ENCODE measurements at places on chromosomes 12 and 14.

DNA sequence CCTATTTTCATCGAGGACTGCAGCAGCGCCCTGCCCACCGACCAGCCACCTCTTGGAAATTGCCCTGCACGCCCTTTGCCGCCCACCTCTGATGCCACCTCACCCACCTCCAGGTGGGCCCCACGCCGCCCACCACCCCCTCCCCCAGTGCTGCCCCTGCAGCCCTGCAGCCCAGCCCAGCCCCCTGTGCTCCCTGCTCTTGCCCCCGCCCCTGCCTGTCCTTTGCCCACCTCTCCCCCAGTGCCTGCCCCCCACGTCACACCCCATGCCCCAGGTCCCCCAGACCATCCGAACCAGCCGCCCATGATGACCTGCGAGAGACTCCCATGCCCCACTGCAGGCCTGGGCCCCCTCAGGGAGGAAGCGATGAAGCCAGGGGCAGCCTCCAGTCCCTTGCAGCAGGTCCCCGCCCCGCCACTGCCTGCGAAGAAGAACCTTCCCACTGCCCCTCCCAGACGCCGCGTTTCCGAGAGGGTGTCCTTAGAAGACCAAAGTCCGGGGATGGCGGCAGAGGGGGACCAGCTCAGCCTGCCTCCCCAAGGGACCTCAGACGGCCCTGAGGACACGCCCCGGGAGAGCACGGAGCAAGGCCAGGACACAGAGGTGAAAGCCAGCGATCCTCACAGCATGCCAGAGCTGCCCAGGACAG lies 96.5 kb downstream of the LGMN start:
- DNase-seq: no peak

DNA sequence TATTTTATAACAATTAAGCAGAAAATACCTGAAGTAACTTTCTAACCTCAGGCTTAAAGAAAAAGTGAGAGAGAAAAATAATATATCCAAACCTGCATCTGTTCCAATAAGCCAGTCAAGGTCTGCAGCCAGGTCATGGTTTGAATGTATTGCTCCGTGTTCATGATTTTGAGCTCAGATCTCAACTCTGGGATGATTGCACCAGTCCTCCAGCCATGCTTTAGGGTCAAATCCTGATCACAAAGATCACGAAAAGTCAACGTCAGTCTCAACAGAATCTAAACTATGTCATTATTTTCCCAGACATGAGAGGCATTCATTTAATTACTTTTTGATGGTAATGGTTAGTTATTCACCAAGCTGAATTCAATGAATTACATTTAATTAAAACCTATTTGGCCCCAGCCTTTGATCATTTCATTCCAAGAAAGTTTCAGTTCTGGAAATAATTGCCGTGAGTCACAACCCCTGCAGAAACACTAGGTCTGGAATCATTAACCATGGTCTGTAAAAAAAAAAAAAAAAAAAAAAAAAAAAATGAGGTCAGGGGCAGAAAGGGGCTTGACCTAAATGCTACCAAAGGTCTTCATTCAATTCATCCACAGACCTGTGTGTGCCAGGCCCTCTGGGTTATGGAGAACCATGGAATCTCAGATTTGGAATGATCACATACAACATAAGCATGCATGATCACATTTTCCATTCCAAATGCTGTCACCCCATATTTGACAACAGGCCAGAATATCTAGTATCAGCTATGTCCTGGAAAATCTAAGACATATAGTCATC lies 55.6 kb downstream of the NT5DC3 start:
- DNase-seq: no peak

GRCh38 chr12:112539221-112539620 lies 120.5 kb downstream of the PTPN11 start:
- no peak for DNase-seq

DNA sequence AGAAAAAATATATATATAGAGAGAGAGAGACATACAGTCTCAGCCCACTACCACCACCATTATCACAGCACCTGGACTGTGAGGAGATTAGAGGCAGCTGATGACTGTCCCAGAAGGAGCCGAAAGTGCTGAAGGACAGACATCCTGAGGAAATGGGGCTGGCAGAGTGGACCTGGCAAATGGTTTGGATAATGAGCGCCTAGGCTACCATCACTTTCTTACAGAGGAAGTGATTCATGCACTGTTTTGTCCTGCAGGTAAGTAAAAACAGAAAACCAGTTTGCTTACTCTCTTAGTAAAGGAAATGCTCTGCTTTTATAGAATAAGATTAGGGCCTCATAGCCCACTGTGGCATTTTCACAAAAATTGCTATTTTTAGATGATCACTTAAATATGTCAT lies 28.6 kb upstream of the DNM1L start:
- no peak for DNase-seq

- no peak for DNase-seq
Measured at GRCh38 chr12:102885043-102885932, 31.8 kb downstream of the PAH start.

GRCh38 chr14:59123531-59123930 lies 64.9 kb upstream of the DAAM1 start:
- DNase-seq: no peak

DNA sequence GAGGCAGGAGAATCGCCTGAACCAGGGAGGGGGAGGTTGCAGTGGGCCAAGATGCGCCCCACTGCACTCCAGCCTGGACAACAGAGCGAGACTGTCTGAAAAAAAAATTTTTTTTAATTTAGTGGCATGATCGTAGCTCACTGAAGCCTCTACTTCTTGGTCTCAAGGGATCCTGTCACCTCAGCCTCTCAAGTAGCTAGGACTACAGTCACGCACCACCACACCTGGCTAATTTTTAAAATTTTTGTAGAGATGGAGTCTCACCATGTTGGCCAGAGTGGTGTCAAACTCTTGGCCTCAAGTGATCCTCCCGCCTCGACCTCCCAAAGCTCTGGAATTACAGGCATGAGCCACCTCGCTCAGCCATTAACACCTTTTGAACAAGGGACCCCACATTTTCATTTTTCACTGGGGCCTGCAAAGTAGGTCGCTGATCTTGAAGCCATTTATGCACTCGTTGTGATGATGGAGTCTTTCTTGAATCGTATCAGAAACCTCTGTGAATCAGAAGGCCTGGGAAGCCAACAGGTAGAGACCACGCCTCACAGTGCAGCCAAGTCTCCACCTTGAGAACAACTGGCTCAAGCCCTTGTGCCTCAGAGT lies 5.9 kb downstream of the HCAR1 start:
- DNase-seq: no peak

DNA sequence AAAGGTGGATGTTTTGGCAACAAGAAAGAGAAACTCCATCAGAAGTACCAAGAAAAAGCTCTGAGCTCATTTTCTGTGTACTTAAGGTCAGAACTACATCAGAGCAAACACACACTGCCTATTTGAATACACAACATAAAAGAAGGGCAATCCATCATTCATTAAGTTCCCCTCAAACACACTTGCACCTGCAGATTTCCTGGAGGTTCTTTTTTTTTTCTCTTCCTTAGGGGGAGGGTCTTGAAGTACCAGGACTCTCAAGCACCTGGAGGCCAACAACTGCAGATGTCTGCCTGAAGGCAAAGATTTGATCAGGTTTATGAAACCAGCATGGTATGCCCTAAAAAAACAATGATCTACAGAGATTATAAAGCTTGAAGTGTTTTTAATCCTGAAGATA lies 26.1 kb upstream of the PTHLH start:
- DNase-seq: no peak

All from activated B cell treated with CpG ODN at 0.5 μM for 24 hours (primary cell).